ENCODE measurements at places on chromosomes 3 and 15. TPM values are rescaled to one million over a fixed set of nuclear protein-coding genes. Genes with fewer than 3 reads are reported as not detected.

GRCh38 chr15:66832664-66833063 is 130.6 kb downstream of the SMAD6 start:
- no peak for DNase-seq

FBXW12 gene
- not detected for total RNA-seq

SLC22A14 gene
- not detected for total RNA-seq

GOLGA6B gene
- total RNA-seq: not detected

CPN2 gene
- total RNA-seq: not detected

GRCh38 chr15:63601704-63602185 is 4.6 kb downstream of the FBXL22 start:
- no peak for DNase-seq

GRCh38 chr3:106071306-106071705 is 202.5 kb upstream of the CBLB start:
- no peak for DNase-seq

GRCh38 chr15:76566276-76566675 is 229.7 kb downstream of the ISL2 start:
- no peak for DNase-seq

DPPA4 gene
- not detected for total RNA-seq

GRCh38 chr3:152676810-152677379 is 158.0 kb upstream of the P2RY1 start:
- no peak for DNase-seq

GOLGA8Q gene
- 15.8 TPM for total RNA-seq

FRMD5 gene
- not detected for total RNA-seq

DNA sequence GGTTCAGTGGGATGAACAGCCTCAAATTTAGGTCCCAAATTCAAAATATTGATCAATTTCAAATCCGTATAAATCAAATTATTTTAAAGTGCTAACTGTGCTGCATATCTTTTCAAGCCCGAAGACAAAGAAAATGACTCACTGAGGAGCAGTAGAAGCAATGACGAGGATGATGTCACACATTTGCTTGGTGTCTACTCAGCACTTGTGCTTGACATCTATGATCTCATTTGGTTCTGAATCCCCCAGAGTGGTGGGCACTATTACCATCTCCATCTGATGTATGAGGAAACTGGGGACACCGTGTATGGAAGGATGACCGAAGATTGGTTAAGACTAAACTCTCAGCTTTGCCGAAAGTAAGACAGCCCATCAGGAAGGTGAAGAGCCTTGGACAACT is 136.5 kb upstream of the CHRNA7 start:
- no peak for DNase-seq

DNA sequence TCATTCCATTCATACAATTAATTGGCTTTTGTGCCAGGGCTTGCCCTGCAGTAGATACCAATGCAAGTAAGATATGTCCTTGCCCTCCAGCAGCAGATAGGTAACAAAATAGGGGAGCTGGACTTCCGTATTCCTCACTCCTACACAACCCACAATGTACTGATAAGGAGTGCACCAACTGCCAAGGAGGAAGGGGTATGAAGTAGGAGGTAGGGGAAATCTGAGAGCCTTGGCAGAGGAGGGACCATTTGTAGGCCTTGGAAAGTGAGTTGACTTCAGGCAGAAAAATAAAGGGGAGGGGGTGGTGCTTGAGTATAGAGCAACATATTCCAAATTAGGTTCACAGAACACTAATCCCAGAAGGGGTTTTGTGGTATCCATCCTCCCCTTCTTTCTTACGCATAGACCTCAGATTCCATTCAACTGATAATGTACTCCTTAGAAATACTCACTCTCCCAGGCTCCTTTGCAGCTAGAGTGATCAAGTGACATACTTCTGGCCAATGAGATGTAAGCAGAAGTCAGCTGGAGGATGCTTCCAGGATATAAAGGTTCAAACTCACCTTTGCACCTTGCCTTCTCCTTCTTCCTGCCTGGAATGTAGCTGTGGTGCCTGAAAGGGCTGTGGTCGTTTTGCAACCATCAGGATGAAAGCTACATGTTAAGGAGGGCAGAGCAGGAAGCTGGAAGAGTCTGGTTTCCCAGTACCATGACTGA is 127.1 kb upstream of the SMAD3 start:
- DNase-seq: no peak
